ENCODE measurements at places on chromosomes 1 and 21.

DNA sequence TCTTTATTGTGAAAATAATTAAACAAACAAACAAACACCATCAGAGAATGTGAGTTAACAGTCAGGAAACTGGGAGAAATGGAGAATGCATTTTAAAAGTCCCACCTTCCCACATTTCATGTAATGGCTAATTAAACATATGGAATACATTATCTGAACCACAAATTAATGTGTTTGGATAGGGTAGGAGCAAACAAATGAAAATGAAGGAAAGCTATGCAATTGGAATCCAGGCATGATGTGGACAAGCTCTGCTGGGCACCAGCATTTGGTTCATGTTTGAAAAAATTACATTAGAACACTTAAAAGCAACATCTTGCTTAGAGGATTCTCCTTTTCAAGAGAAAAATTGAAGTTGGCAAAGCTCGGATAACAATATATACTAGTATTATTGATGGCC is 628.1 kb downstream of the LMO4 start:
- no peak for DNase-seq

GRCh38 chr1:115880981-115881672 is 40.2 kb upstream of the NHLH2 start:
- no peak for DNase-seq

DNA sequence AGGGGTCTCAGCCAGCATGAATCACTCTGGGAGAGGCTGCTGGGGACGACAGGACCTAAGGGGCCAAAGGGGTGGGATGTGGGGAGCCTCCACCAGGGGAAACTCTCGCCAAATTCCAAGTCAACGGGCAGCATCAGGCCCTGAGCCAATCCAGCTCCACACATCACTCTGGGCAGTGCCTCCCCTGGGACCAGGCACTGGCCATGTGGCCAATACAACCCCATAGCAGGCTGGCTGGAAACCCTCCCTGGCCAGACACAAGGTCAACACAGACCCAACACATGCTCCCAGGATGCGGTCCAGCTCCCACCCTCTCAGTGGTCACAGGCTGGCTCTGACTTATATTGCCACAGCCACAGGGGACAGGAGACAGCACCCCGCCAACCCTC is 60.0 kb downstream of the MEGF6 start:
- no peak for DNase-seq

- DNase-seq, result no peak
These were observed 96.5 kb upstream of the AJAP1 start for GRCh38 chr1:4557949-4558348.

GRCh38 chr1:226370144-226370923 is 37.6 kb downstream of the PARP1 start:
- DNase-seq, result no peak

DNA sequence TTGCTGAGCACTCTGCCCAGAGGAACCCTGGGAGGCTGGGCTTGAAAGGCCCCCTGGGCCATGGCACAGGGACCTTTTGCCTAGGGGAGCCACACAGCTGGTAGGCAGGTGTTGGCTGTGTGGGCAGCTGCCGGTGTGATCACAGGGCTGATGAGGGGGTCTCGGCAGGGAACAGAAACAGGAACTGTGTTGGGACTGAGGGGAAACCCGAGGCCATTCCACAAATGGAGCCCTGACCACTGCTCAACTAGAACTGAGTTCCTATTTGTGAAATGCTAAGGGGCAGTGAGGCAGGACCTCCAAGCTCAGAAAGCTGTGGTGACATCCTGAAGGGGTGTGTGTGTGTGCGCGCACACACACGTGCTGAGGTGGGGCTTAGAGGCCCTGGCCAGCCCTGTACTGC is 6.4 kb upstream of the THEM5 start:
- DNase-seq, result no peak

DNA sequence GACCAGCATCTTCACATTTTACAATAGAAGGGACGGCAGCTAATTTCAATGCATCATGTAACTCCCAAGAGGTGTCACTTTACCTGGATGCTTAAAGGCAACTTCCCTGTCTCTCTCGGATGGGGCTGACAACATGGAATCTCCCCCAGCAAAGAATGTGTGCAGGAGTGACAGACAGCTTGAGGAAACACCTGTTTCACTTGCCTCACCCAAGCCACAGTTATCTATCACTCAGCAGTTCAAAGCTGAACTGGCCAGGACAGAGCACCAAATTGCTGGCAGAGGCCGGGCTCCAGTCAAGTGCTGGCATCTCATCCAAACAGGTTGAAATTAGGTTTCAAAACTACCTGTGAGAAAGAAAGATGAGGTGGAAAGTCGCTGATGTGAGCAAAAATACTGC is 538.0 kb upstream of the PLXNA2 start:
- DNase-seq, result no peak

GRCh38 chr1:71618191-71618590 is 537.4 kb upstream of the ZRANB2 start:
- no peak for DNase-seq

GRCh38 chr21:42237577-42237976 is 18.6 kb downstream of the ABCG1 start:
- no peak for DNase-seq

- DNase-seq, result no peak
These were observed 21.7 kb downstream of the UBE4B start for GRCh38 chr1:10054465-10054864.

DNA sequence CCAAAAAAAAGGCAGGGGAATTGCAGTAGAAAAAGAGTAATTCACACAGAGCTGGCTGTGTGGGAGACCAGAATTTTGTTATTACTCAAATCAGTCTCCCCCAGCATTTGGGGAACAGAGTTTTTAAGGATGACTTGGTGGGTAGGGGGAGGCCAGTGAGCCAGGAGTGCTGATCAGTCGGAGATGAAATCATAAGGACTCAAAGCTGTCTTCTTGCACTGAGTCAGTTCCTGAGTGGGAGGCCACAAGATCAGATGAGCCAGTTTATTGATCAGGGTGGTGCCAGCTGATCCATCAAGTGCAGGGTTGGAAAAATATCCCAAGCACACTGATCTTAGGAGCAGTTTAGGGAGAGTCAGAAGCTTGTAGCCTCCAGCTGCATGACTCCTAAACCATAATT is 23.7 kb upstream of the EDARADD start:
- DNase-seq, result no peak

DNA sequence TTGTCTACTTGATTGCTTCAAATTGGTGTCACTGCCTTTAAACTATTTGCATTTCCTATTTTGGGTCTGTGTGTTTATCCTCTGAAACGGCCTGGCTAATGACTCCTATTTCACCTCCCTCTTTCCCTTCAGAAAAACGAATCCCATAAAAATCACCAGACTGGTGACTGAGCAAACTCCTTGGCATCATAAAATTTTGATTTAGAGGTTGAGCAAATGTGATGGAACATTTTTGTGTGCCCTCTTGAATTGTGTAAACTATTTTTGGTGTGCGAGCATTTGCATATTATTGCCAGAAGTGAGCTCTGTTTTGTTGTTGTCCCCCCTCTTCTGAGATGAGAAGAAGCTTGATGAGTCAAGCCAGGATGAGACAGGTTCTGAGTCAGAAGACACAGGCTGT is 316.1 kb downstream of the AJAP1 start:
- peak; percentile 8 for DNase-seq

- no peak for DNase-seq
These were observed 84.4 kb downstream of the HSF2BP start for GRCh38 chr21:43574741-43575472.

GRCh38 chr1:223338811-223339746 is 24.9 kb downstream of the SUSD4 start:
- DNase-seq, result no peak

DNA sequence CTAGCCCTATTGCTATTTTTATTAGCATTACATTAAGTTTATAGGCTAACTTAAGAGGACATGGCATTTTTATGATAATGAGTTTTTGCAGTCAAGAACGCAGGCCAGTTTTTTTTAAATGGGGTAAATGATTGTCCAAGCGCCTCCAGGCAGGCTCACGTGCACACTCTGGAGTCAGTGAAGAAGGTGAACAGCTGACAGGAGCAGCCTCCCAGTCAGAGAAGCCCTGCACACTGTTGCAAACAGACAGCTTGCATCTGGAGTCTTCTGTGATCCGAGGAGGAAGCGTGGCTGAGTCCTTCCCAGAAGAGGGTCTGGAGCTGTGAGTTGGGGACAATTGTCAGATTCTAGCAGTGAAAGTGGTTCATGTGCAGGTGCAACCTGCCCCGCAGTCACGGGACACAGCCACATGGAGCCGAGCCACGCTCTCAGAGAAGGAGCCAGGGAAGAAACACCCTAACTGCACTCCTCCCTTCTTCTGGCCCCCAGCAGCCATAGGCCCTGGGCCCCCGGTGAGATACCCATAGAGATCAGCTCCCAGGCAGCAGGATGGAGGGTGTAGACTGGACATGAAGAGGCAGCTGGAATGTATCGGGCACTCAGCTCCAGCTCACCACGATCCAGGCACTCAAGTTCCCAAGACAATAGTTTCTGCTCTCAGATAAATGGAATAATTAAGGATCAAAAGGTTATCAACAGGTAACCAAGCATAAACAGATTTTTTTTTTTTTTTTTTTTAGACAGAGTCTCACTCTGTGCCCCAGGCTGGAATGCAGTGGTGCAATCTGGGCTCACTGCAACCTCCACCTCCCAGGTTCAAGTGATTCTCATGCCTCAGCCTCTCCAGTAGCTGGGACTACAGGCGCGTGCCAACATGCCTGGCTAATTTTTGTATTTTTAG is 26.4 kb downstream of the CAPN2 start:
- no peak for DNase-seq

DNA sequence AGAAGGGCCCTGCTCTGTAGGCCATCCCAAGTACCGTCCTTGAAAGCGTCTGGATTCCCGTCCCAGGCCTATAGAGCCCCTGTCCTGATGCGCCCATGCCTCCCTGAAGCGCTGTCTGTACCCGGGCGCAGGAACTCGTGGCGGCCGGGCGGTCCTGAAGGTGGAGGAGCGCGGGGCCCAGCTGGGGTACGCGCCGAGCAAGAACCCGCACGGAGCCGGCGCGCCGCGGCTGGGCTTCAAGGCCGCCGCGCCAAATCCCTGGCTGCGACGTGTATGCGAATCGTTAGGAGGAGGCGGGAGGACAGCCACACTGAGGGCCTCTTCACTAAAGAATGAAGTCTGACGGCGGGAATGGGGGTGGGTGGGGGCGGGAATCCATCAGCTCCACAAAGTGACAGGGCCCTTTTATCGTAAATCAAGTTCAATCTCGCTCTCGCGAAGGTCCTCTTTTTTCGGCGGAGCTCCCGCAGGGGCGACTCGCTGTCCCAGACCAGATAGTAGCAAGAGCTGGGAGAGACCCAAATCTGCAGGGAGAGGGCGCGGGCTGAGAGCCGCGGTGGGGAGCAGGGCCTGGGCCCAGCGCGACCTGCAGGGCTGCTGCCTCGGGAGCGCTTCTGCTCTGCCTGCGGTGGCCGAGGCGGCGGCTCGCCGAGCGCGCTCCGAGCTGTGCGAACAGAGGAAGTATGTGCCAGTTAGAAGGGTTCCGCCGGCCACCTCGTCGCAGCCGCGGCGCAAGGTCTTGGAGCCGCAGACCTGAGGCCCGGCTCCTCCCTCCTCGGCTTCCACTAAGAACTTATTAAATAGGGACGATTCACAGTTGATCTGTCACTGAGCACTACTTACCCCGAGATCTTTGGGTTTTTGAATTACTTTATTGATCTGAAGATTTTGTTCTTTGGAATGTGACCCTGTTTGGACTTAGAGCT is 10.4 kb downstream of the BARHL2 start:
- no peak for DNase-seq

DNA sequence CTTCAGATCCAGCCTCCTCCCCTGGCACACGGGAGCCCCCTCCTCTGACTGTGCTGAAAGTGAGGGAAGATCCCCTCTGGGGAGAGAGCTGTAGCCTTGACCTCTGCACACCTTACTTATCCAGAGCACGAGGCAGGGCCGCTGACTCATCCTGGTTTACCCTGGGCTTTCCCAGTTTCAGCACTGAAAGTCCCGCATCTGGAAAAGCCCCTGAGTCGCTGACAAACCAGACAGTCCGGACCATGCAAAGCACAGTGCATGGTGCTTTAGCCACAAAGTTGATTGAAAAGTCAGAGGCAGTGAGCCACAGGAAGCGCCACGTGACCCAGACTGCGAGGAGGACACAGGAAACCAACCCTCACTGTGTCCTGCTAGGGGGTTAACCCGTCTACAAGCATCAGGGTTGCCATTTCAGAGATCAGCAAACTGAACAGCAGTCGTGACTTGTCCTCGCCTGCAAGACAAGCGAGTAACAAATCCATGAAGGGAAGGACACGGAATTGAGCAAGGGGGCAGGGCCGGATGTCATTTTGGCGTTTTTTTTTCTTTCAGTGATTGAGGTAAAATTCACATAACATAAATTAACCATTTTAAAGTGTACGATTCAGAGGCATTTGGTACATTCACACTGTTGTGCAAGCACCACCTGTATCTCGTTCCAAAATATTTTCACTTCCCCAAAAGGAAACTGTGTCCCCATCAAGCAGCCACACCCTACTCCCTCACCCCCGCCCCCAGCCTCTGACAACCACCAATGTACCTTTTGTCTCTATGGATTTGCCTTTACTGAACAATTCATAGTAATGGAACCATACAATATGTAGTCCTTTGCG is 19.9 kb upstream of the IFNGR2 start:
- DNase-seq, result no peak

DNA sequence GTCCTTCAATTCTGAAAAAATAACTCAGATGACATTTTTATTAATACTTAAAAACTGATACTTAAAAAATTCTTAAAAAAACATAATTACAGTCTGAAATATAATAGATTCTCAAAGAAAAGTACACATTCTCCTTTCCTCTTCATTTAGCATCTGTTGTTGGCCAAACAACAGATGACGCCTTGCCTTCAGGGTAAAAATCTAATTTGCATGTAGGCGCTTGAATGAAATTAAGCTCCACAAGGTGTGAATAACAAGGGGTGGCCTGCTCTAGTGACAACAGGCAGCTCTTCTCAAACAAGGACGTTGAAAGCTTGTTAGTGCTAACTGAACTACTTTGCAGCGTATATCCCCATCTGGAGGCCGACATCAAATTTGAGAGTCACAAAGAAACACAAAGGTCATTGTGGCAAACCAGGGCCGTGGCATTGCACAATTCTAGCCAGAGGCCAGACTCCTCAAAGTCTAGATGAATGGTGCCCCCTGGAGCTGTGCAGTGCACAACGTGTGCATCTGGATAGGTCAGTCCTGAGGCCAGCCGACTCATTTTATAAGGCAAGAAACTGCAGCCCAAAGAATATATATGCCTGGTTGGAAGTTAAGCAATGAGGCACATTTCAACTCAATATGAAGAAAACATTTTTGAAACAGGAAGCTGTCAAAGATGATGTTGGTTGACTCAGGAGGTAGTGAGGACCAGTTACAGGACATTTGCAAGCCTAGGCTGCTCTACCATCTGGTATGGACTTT is 459.2 kb upstream of the RUNX1 start:
- DNase-seq, result no peak

DNA sequence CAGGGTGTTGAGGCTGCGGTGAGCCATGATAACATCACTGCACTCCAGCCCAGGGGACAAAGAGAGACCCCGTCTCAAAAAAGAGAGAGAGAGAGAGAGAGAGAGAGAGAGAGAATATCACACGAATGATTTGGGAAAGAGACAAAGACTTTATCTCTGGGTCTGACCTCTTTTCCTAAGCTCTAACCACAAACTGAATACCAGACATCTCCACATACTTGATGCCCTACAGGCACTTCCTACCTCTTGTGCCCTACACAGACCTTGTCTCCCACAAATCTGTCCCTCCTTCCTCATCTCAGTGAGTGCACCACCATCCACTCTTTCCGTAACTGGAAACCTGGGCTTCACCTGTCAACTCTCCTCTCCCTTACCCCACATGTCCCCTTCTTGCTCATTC is 27.0 kb upstream of the PTCH2 start:
- no peak for DNase-seq

Data from GM04503 (cell line).